Activated T-helper 1 cell treated with anti-CD3 and anti-CD28 coated beads, Interleukin-2, amount 50 U/mL, for 16 hours (primary cell): ENCODE measurements at places on chromosomes 7 and 10.

GRCh38 chr10:68895041-68895440 is 6.1 kb upstream of the DDX50 start:
- DNase-seq = no peak

- no peak for DNase-seq
Observed at GRCh38 chr10:70652761-70653657, 19.3 kb upstream of the ADAMTS14 start.

DNA sequence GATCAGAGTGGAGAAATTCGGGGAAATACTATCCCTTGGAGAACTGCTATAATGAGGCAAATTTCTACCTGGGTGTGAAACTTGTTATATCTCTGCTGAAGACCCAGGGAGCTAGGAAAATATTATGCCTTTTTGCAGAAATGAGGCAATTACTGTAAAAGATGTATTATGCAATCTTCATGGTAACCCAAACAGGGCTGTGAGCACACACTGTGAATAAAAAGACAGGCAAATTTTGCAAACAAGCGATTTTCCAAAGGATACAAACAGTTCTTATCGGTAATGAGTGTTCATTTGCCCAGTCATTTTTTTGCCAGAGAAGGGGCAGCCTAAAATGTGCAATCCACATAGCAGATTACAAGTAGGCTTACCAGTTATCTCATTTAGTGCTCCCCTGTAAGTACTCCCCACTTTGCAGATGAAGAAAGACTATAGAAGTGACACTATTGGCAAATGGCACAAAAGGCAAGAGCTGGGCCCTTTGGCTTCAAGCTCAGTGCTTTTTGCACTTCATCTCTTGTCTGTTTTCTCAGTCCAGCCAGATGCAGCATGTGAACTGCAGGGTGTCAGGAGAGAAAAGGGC is 205.8 kb downstream of the HECW1 start:
- no peak for DNase-seq

GRCh38 chr7:94236960-94237359 is 157.7 kb upstream of the COL1A2 start:
- no peak for DNase-seq

DNA sequence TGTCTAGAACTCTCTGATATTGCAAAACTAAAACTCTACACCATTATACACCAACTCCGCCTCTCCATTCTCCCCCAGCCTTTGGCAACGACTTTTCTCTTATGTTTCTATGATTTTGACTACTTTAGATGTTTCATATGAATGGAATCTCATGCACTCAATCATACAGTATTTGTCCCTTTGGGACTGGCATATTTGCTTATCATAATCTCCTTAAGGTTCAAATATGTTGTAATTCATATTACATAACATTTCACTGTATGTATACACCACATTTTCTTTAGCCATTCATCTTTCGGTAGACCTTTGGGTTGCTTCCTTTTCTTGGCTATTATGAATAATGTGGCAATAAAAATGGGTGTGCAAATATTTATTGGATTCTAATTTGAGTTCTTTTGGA is 164.4 kb downstream of the ARL4A start:
- DNase-seq = no peak

GRCh38 chr7:28661826-28662595 is 249.7 kb downstream of the CREB5 start:
- DNase-seq = no peak

DNA sequence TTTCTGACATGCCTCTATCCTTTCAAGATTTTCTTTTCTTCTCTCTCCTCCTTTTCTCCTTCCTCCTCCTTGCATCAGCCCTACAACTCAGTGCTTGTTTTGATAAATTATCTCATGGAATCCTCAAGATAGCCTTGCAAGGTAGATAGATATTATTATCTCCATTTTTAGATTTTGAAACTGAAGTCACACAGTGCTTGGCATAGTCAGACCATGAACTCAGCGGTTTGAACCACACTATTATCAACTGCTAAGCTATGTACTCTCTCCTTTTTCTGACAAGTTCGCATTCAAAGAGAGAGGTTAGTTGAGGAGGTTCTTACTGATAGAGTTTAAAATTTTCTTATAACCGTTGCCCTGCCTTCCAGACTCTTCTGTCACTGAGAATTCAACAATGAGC is 79.1 kb downstream of the SUGCT start:
- DNase-seq = no peak

DNA sequence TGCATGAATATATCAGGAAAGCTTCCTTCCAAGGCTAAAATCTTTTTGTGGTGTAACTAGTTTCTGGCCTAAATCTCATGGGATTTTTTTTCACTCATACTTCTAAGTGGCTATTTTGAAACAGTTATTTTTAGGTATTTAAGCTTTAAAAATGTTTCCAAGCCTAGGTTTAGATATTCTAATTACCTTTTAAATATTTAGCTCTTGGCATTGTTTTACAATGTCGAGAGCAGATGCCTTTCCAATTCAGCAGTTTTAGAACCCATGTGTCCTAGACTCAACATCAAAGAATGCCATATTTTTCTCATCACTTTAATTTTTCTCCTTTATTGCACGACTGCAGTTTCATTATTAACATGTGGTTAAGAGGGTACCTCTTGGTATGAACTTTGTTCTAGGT is 27.1 kb upstream of the STOX1 start:
- no peak for DNase-seq

GRCh38 chr10:14740684-14741247 is 33.9 kb downstream of the FAM107B start:
- no peak for DNase-seq

DNA sequence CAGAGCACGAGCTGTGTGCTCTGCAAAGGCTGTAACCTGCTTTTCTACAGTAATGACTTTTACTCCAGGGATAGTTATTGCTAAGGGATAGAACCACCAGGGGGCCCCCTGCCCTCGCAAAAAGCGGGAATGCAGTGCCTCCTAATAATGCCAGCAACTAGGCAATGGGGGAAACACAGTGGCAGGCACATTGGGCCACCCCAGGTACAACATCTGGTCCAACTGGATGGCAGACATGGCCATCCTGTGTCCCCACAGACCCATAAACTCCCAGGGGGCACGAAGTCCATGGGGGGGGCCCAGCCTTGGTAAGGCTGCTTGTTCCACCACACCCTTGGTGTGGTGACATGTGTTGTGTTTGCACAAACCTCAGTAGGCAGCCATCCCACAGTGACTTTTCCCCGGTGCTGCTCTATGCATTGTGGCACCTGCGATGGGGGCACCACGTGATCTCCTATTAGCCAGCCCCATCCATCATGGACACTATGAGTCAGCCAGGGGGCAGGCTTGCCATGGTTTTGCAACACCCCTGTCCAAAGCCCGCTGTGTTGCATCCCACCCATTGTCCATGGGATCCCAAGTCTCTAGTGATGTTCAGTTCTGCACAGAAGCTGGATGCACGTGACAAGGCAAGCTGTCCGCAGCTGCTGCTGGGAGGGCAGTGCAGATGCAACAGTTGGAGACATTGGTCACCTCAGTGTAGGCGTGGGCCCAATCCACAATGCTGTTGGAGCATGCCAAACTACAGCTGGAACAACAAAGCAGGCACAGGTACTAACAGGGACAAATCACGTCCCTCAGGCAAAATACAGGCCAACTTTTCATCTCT is 84.0 kb downstream of the ANLN start:
- no peak for DNase-seq

DNA sequence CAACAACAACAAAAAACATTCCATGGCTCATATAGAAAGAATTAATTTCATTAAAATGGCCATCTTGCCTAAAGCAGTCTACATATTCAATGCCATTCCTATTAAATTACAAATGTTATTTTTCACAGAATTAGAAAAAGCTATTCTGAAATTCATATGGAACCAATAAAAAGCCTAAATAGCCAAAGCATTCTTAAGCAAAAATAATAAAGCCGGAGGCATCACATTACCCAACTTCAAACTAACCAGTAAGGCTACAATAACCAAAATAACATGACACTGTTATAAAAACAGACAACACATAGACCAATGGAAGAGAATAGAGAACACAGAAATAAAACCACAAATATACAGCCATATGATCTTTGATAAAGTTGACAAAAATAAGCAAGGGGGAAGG is 330.4 kb downstream of the KIF20B start:
- no peak for DNase-seq

- no peak for DNase-seq
Observed at GRCh38 chr7:66902844-66903180, 18.2 kb upstream of the TMEM248 start.

DNA sequence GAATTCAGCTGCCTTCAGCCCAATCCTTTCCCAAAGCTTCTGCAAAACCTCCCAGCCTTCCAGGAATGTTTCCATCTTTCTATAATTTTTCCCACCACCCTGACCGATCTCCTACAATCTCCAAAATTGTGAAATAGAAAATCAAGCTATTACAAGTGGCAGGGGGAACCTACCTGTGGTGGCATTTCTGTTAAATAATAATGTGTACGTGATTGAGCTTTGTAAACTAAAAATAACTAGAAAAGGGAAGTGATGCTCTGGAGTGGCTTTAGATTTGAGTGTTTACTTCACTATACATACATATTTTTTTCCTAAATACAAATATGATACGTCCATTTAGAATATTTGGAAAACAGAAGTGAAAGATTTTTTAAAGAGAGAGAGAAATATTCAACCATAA is 593.6 kb downstream of the GRM8 start:
- DNase-seq = no peak

- no peak for DNase-seq
Observed at GRCh38 chr10:127257395-127257794, 61.0 kb upstream of the INSYN2A start.

DNA sequence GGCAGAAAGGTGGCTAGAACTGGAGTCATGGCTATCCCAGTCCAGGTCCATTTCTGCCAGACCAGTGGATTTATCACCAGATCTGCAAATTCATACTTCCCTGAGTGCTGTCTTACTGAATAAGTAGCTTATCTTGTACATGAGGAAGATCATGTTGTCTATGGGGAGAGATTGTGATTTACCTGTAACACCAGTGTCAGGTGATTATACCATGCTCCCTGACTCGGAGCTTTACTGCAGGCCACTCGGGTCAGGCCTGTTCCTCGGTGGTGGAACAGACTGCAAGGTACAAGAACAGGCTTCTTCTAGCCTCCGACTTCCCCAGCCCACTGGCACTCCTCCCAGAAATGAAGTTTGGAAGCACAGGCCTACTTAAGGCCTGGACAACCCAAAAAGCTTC is 42.6 kb upstream of the DLG5 start:
- no peak for DNase-seq

DNA sequence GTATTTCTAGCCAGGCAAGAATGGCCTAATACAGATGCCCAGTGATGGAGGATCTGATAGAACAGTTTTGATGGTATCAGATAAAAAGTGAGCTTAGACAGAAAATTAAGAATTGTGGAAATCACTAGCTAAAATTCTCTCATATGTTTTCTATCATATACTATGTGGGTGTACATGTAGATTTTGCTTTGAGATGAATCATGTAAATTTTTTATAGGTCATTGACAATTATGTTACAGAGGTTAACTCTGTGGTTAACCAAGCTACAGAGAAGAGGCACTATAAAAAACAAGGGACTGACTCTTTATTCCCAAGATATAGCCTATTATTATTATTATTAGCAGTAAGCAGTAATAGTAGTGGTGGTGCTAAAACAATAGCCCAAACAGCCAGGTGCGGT is 156.5 kb downstream of the ITGA8 start:
- no peak for DNase-seq

GRCh38 chr7:51455086-51455485 is 138.5 kb upstream of the COBL start:
- DNase-seq = no peak

DNA sequence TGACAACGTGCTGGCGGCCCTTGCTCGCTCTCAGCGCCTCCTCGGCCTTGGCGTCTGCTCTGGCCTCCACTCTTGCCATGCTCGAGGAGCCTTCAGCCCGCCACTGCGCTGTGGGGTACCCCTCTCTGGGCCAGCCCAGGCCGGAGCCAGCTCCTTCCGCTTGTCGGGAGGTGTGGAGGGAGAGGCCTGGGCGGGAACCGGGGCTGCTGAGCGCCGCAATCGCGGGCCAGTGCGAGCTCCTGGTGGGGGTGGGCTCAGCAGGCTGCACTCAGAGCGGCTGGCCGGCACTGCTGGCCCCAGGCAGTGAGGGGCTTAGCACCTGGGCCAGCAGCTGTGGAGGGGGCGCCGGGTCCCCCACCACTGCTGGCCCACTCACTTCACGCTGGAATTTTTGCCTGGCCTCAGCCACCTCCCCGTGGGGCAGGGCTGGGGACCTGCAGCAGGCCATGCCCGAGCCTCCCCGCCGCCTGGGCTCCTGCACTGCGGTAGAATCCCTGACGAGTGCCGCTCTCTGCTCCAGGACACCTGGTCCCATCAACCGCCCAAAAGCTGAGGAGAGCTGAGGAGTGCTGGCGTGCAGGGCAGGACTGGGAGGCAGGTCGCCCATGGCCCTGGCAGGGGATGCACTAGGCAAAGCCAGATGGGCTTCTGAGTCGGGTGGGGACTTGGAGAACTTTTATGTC is 372.2 kb upstream of the NRG3 start:
- no peak for DNase-seq

DNA sequence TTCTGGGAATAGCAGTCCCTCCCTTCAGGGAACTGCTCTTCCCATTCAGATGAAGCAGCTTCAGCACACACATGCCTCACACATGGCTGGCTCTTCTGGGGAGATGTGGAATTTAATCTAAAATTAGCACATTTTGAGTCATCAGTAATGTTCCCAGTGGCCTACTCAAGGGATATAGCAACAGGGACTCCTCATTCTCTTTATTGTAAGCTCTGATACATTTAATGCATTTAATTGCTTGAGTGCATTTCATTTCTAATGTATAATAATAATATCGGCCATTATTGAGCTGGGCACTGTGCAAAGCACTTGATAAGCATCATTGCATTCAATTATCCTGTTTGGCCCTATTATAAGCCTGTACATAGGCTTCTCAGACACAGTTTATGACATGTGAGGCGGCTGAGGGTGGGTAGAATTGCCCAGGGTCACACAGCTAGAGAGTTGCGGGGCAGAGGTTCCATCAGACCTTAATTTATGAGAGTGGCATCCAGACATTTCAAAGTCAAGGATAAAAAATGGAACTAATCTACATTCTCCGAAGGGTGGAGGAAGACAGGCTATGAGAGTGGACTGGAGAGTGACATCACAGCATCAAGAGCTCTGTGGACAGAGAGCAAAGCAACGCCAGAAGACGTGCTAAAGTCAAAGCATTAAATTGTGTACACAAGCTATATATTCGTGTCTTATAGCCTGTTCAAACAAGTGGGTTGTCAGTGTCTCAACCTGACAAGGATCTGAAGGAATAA is 76.8 kb downstream of the LANCL2 start:
- no peak for DNase-seq

DNA sequence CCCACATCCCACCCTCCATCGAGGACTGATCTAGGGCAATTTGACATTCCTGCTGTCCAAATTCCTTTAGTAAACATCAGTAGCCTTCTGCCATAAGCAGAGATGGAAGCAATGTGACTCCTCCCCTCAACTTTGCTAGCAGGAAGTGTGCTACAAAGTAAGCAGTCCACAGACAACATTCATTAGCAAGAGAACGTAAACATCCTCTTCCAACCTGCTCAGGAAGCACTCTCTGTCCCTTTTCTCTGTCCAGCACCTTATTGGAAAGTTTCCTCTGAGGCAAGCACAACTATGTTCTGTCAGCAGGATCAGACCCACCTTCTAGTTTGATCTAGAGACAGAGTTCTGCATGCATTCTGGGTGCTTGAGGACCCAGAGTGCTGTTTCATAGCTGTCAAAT is 48.1 kb upstream of the LRGUK start:
- DNase-seq = no peak

GRCh38 chr7:149666360-149666945 is 106.9 kb downstream of the ZNF467 start:
- DNase-seq = no peak
